ENCODE measurements at places on chromosomes 4 and X. TPM values are rescaled to one million over a fixed set of nuclear protein-coding genes. Genes with fewer than 3 reads are reported as not detected.

GAGE12G gene
- not detected for total RNA-seq

SSX3 gene
- total RNA-seq, result not detected

FREM3 gene
- not detected for total RNA-seq

PRKX gene
- 10.7 TPM for total RNA-seq

SAGE1 gene
- not detected for total RNA-seq

TMSB15C gene
- total RNA-seq, result 1.9 TPM

RIPPLY1 gene
- total RNA-seq, result not detected

LINC00632 gene
- total RNA-seq, result 24.8 TPM

ART3 gene
- not detected for total RNA-seq

Measured in hair follicle dermal papilla cell (primary cell).